ENCODE measurements at places on chromosomes 2 and 18.

- DNase-seq: no peak
Observed at GRCh38 chr18:79682894-79683625, 3.5 kb downstream of the CTDP1 start.

GRCh38 chr2:191087311-191087710, 63.5 kb downstream of the STAT4 start:
- DNase-seq: no peak

DNA sequence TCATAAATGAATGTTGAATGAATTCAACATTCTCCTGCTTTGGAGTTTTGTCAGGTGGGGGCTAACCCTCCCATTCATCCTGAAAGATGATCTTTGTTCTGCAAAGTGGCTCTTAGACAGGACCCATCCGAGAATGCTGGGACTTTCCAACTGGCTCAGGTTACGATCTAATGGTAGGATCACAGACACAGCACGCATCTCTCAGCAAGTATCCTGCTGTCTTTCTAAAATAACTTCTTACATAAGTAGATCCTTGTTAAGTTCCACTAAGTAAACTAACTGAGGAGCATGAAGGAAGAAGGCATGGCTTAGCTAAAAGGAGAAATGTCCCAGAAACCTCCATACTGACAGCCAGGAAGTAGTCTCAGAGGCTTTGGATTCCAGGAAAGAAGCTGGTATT, 23.7 kb downstream of the CYP27A1 start:
- no peak for DNase-seq

- no peak for DNase-seq
Observed at GRCh38 chr18:53551868-53552426, 672.5 kb downstream of the MBD2 start.

DNA sequence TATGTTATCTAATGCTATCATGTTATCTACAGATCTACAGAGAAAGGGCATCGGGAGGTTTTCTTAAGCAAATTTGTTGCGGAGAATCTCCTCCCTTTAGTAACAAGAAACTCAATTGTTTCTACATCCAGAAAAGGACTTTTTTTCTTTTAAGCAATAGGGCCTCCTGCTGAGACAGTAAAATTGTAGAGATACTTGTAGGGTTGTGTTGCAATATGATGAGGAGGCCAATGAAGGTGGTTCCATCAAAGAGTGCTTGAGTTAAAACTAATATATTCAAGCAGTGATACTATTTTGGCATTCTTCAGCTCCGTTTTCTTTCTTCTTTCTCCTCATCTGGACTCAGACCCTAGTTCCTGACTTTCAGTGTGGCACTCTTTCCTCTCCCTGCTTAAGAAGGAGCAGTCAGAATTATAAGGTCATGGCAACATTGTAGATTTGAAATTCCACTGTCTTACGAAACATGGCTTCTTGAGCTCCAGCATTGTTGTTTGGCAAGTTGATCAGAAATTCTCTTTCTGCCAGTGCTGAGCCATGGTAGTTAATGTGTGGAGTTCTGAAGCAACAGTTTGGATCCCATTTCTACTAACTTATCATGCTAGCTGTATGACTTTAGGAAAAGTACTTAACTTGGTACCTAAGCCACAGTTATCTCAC, 202.0 kb upstream of the SLC14A2 start:
- DNase-seq: no peak

GRCh38 chr18:50694147-50694546, 125.7 kb downstream of the MRO start:
- no peak for DNase-seq

DNA sequence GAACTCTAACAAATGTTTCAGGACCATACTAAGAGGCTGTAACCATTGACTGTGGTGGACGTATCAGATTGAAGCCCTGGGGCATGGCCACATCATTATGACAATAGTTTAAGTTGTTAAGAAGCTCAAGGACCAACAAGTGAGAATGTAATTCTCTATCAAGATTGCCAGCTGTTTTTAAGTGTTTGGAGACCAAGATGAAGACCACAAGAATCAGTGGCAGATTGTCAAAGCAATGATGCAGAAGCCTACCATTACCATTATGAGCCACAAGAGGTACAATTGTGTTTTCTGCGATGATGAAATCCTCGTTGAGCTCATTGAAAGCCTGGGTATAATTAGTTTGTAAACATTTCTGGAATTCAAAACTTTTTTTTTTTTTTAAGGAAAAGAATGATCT, 261.1 kb upstream of the ZEB2 start:
- no peak for DNase-seq

GRCh38 chr18:8845506-8845905, 140.2 kb downstream of the MTCL1 start:
- no peak for DNase-seq

DNA sequence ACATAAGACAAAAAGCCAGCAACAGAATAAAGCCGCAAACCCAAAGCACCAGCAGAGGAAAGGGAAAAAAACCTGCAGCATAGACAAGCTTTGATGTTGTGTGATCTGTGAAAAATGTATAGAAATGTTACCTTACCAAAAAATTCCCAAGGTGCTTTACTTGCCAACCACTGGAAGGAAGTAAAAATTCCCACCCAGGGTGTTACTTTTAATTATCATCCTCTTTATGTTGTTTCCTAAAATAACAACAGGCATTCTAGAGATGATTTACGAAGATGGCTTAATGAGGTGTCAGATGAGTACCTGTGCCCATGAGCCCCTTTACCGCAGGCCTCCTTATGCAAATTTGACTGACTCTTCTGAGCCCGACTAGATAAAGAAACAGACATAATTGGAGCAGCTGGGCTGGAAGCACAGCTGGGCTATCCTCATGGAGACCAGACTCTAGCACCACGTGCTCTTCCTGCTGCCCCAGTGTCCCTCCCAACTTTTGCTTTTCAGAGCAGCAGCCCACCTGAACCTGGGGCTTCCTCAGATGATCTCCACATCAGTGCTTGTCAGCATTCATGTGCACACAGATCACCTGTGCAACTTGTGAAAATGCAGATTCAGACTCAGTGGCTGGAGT, 41.5 kb downstream of the SRSF7 start:
- DNase-seq: no peak
